ENCODE measurements at places on chromosomes 3 and 15. TPM values are rescaled to one million over a fixed set of nuclear protein-coding genes. Genes with fewer than 3 reads are reported as not detected.

DNA sequence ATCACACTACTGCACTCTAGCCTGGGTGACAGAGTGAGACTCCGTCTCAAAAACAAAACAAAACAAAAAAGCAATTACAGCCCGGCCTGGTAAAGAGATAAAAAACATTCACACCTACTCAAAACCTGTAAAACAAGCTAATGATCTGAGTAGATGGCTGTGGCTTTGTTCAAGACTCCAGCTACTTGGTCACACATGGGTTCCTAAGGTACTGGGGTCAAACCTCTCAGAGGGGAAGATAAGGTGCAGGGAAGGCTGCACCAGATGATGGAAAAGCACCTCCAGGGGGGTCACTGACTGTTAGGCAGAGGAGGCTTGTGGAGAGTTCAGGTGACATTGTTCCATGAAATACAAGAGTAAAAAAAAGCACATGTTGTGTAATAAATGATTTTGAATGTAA lies 450.2 kb upstream of the WNT5A start:
- H3K36me3 ChIP-seq: no peaks in the 10 kb centered on the region
- DNase-seq: no peak
- H3K27ac ChIP-seq: no peak overlapping the region
- H3K4me3 ChIP-seq: no peak overlapping the region
- H3K4me1 ChIP-seq: no peaks in the 10 kb centered on the region
- H3K27me3 ChIP-seq: no peaks in the 10 kb centered on the region

CCDC39 gene
- not detected for total RNA-seq

SPTBN5 gene
- 1.1 TPM for total RNA-seq

- H3K27ac ChIP-seq: no peak overlapping the region
- DNase-seq: no peak
- H3K4me3 ChIP-seq: no peak overlapping the region
- no peaks in the 10 kb centered on the region for H3K36me3 ChIP-seq
- no peaks in the 10 kb centered on the region for H3K27me3 ChIP-seq
Observed at GRCh38 chr15:72706266-72706665, 20.3 kb downstream of the BBS4 start.

DNA sequence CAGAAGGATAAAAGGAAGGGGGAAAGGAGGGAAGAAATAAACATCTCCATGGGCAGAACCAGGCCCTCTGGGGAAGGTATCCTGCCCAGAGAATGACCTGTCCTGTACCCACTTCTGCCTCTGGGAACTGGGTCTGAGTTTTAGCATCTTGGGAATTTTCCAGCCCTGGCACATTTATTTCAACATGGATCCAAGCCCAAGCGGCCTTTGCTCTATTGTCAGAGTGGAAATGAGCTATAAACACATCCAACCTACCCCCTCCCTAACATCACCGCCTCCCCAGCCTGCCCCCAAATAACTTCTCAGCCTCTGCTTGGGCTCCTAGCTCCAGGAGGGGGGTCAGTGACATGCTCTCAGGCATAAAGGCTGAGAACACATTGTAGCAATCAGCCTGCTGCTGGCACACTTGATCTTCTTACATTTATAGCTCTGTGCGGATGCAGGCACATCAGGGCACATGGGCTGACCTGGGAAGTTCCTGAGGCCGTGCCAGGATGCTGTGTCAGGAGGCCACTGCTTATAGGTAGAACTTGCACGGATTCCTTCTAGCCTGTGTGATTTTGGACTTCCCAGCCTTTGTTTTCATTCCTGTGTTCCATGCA lies 4.6 kb upstream of the OXTR start:
- DNase-seq: no peak
- H3K27ac ChIP-seq: no peak overlapping the region
- H3K27me3 ChIP-seq: peaks cover 41% of the 10 kb centered on the region
- no peak overlapping the region for H3K4me3 ChIP-seq
- peaks cover 3% of the 10 kb centered on the region for H3K4me1 ChIP-seq

TRPM1 gene
- total RNA-seq: not detected

GRCh38 chr3:80096909-80097308 lies 329.1 kb upstream of the ROBO1 start:
- H3K36me3 ChIP-seq: no peaks in the 10 kb centered on the region
- no peaks in the 10 kb centered on the region for H3K4me1 ChIP-seq
- no peaks in the 10 kb centered on the region for H3K27me3 ChIP-seq
- no peak for DNase-seq
- H3K4me3 ChIP-seq: no peak overlapping the region
